ENCODE measurements at places on chromosomes 11 and 22.

GRCh38 chr11:121109471-121109870, 8.4 kb downstream of the TECTA start:
- DNase-seq, result no peak

DNA sequence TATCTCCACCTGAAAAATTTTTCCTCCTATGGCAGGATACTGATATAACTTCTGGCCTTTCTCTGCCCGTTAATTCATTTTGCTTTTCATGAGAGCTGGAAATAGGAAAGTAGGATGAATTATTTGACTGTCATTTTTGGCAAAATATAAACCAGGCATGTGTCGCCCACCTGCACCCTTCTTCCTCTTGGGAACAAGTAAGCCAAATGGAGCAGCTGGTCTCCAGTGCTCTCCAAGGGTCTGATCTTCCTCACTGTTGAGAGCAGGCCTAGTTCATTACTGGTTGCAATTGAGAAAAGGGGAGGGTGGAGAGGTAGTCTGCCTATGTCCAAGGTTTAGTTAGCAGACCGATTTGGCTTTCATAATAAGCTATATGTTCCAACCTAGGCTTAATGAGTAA, 582.2 kb downstream of the DLG2 start:
- DNase-seq, result no peak

DNA sequence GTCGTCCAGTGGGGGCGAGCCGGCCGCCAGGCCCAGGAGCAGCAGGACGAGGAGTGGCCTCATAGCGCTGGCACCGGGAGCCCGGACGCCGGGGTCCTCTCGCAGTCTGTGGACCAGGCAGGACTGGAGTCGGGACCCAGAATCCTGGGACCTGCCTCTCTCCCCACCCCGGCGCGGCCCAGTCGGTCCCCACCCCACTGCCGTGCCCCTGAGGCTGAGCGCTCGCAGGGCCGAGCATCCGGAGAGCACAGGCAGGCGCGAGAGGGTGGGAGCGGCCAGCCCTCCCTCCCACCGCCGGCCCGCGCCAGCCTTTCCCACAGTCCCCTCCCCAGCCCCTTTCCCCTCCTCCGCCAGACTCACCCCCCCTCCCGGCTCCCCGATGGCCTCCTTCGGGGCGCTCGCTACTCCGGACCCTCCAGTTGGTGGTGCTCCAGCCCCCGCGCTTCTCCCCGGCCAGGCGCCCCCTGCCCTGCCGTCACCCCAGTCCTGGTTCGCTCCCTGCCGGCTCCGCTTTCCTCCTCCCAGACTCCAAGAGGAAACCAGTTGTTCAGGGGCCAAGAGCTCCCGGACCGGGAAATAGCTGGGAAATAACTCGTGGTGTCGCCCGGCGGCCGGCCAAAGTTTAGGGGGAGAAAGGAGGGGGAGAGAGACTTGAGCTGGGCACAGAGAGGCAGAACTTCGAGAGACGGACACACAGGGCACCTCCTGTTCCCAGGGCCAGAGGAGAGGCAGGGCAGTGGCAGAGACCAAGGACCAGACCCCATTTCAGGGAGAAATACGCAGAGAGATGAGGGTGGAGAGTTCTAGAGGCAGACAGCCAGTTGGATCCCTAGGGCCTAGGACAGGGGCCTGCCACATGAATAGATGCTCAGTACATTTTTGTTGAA, at the start of gene C1QTNF5:
Gene C1QTNF5, minus strand, starts transcription at position 549 of the 887 bp plus-strand sequence. Its CDS starts 486 bp downstream, at position 63.
- peak; percentile 62 for DNase-seq

GRCh38 chr11:2149460-2149859, 10.3 kb upstream of the IGF2 start:
- DNase-seq, result no peak

GRCh38 chr11:46917109-46917761, 1.1 kb downstream of the LRP4 start:
- DNase-seq, result no peak

- DNase-seq, result no peak
Measured at GRCh38 chr11:83572581-83573496, 286.7 kb upstream of the CCDC90B start.

DNA sequence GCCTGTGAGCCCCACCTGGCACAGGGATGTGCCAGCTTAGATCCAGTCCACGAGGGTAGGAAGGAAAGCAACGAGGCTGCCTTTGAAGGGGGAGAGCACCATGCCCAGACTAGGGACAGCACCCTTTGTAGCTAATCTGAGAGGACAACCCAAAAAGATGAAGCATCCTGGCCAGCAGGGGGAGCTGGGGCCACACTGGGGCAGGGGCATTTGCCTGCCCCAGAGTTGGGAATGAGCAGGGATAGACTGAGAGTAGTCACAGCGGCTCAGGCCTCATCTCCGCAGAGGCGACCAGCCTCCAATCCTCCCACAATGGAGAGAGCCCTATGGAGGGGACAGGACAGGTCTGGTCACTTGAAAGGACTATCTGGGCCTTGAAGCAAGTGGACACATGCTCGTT, 16.4 kb downstream of the LMO1 start:
- no peak for DNase-seq

- DNase-seq, result no peak
Measured at GRCh38 chr11:13923716-13924650, 38.5 kb upstream of the SPON1 start.

- DNase-seq, result no peak
Measured at GRCh38 chr11:9855579-9856287, 191.9 kb downstream of the SWAP70 start.

DNA sequence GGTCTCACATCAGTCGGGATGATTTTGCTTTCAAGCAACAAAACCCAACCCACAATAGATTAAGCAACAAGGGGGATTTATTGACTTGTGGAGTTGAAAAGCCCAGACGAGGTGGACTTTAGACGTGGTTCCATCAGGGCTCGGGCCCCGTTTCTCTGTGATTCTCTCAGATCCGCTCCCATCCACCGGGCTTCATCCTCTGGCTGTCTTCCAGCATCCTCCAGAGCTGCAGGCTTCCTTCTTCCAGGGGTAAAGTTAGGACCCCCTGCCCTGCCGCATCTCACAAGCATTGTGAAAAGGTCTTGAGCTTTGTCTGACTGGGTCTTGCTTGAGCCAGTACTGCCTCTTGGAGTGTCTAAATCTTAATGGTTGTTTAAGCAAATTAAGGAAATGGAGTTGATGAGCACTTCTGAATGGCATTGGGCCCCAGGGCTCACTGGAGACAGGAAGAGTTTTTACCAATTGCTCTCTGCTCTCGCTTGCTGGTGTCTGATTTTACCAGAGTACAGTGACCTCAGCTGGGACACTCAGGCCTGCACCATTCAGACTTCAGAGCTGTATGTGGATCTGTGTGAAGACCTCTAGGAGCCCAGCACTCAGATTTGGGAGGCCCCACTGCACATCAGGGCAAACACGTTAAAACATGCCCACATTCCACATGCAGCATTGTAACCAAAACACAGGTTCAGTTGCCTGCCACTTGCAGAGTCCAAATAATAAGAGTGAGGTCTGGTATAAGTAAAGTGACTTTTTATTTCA, 13.5 kb upstream of the FTH1 start:
- DNase-seq, result no peak

DNA sequence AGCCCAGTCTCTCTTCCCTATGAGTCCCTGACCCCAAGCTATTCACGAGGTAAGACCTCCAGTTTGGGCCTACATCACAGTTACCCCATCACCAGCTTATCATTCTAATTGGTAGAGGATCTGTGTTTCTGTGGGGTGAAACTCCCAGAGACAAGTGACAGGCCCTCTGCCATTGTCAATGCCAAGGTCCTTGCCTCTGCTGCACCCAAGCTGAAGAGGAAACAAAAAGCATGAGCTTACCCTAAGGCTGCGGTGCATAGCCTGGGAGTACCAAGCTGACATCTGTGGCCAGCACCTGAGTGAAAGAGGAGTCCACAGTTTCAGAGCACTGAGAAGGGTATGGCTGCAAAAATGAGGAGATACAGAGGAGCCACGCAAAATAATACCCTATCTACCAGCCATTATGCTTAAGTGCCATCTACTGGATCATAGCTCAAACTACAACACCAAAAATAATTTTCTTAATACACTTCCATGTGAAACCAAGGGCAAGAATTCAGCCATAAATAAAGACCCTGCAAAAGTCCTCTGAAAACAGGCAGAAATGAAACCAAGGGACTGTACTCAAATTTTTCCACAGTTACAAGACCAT, 62.3 kb upstream of the ANO5 start:
- no peak for DNase-seq

GRCh38 chr11:125093502-125093901, 17.9 kb downstream of the TMEM218 start:
- DNase-seq, result no peak

DNA sequence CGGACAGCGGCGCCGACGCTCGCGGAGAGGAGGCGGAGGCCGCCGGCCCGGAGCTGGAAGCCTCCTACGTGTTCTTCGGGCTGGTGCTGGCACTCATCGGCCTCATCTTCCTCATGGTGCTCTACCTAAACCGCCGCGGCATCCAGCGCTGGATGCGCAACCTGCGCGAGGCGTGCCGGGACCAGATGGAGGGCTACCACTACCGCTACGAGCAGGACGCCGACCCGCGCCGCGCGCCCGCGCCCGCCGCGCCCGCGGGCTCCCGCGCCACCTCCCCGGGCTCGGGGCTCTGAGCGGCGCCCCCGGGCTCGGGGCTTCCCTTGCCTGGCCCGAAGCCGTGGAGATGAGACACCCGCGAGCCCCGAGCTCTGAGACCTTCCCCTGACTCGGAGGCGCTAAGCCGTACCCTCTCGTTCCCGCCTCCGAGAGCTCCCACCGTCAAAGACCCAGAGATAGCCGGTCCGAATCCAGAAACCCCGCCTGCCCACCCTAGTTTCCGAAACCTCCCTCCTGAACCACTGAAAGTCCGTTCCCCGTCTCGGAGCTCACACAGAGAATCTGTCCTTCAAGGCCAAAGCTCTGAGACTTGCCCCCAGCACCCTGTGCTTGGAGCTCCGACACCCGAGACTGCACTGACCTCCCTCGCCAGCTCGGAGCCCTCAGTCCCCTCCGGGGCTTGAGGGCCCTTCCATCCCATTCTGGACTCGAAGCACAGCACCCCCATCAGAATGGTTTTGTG, 1.5 kb downstream of the TPBGL start:
- no peak for DNase-seq

DNA sequence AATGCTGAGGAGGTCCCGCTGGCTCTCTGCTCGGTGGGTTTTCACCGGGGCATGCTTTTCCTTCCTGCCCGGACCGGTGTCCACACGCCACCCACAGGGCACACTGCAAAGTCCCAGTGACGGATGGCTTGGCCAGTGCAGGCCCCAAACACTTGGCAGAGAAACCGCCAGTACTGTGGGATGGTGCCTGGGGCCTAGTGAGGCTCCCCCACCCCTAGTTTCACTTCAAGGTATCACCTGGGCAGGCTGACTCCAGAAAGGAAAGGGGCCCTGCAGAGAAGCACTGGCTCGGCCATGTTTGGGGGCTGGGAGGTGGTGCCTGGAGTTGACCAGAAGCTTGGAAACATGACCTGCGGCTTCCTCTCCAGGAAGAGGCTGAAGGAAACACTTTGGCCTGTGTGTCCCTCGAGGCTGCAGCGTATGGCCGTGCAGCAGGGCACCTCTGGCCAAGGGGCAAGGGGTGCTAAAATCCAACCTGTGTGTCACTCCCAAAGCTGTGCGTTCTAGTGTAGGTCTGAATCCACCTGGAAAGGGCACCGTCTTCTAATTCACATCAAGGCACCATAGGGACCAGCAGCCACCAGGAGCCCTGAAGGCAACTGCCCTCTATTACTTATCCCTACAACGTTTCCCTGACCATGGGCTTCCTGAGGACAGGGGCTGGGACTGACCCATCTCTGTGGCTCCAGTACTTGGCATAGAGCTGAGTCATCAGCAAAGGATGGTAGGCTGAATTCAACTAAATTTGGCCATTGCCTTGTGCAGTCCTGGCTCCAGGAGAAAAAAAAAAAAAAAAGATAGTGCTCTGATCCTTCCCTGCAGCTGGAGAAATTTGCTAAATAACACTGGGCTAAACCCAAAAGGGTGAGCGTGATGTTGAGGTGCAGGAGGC, 22.6 kb downstream of the TPBGL start:
- no peak for DNase-seq

DNA sequence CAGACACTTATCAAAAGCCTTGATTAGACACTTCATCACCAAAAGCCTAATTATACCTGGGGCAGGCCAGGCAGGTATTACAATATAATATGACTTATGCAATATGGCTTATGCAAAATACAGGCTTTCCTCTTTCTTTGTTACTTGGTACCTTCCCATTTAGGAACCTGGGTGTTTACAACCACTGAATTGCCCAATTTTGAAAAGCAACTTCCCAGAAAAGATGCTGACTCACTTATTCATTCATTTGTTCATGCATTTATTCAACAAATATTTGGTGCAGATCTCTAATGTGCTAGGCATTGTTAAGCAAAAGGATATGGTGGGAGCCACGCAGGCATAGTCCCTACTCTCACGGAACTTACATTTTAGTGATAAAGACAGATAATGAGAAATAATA, 13.6 kb upstream of the JAML start:
- DNase-seq, result no peak

DNA sequence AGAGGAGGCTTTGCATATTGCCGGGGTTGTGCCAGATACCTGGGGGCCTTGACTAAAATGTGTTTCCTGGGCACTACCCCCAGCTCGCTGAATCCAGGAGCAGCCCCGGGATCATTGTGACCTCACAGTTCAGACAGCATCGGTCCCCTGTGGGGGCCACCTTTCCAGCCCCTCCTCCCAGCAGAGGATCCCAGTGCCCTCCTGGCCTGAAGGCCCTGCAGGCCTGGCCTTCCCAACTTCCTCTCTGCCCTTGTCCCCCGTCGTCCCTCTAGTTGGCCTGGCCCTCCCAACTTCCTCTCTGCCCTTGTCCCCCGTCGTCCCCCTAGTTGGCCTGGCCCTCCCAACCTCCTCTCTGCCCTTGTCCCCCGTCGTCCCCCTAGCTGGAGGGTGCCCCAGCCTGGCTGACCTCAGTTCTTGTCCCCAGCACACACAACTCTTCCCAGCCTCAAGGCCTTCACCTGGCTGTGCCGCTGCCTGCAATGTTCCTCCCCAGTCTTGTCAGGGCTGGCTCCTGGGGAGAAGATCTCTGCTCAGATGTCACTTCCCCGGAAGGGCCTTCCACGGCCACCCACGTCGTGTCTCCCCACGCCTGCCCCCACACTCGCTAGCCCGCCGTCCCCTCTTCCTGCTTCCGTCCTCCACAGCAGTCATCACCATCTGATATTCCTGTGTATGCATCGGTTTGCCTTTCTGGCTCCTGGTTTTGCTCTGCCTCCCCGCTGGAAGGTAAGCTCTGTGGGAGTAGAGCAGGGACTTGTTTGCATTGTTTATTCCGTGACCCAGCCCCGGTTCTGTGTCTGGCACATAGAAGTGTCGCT, 12.6 kb upstream of the ANO1 start:
- no peak for DNase-seq
